Mesangial cell (primary cell): ENCODE measurements at places on chromosomes 13 and 19. TPM values are rescaled to one million over a fixed set of nuclear protein-coding genes. Genes with fewer than 3 reads are reported as not detected.

Gene PRSS57
- total RNA-seq = not detected in 2 replicates

Gene NLRP4
- not detected in 2 replicates for total RNA-seq

Gene ZNF491
- total RNA-seq = 0.33 and 0.51 TPM in 2 replicates

Gene ZNF610
- 0.65 and 2.2 TPM in 2 replicates for total RNA-seq

Gene LIM2
- total RNA-seq = not detected in 2 replicates
